ENCODE measurements at places on chromosomes 6 and 20.

DNA sequence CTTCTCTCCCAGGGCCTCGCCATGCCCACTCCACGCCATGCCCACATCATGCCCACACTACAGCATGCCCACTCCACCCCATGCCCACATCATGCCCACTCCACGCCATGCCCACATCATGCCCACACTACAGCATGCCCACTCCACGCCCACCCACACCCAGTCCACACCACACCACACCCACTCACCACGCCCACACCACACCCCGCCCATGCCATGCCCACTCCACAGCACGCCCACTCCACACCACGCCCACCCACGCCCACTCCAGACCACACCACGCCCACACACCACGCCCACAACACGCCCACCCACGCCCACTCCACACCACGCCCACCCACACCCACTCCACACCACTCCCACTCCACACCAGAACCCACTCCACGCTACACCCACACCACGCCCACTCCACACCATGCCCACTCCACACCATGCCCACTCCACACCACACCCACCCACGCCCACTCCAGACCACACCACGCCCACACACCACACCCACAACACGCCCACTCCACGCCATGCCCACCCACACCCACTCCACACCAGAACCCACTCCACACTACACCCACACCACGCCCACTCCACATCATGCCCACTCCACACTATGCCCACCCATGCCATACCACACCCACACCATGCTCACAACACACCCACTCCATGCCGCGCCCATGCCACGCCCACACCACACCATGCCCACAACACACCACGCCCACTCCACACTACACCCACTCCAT is 88.6 kb downstream of the ERMARD start:
- DNase-seq = no peak

- DNase-seq = no peak
Observed at GRCh38 chr6:34920097-34920496, 31.0 kb downstream of the ANKS1A start.

DNA sequence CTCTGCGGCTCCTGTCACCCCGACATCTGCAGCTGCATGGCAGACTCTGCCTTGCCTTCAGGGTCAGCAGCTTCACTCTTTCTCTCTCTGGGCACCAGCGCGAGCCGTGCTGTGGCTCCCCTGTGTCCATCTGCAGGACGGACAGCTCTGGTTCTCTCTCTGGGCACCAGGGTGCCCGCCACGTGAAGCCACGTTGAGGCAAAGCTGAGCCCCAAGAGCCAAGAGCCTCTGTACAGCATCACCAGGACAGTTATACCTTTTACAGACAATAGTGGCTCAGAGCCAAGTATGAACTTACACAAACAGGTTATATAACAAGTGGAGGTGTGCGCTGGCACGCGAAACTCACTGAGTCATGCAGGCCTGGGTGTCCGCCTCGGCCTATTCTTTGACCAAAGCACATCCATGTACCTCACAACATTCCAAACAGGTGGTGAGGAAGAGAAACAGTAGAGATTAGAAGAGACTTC is 50.8 kb downstream of the FAM50B start:
- no peak for DNase-seq

DNA sequence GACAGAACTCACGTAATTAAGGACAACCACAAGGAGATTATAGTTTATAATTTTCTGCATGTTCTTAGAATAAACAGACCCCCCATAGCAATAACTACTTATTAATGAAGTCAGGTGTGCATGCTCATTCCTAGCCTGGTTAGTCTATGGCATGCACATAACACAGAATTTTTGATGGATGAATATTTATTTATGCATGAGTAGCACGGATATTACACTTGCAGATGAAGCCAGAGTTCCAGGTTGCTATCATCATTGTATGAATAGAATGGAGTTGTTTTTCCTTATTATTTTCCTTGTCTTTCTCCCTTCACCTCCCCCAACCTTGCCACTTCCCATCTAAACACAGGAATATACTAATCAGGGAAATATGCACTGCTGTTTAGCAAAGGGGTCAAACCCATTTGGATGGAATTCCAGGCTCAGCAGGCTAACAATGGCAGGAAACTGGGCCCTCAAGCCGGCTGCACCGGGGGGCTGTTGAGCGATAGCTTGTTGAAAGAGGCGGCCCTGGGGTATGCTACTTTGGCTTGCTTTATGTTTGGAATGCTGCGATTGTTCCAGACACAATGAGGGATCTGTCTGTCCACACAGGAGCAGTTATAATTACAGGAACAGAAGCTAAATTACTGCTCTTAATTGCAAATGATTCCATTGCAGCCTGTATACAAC is 112.6 kb downstream of the TMEM170B start:
- DNase-seq = no peak

GRCh38 chr20:58406422-58407001 is 17.5 kb downstream of the VAPB start:
- no peak for DNase-seq

DNA sequence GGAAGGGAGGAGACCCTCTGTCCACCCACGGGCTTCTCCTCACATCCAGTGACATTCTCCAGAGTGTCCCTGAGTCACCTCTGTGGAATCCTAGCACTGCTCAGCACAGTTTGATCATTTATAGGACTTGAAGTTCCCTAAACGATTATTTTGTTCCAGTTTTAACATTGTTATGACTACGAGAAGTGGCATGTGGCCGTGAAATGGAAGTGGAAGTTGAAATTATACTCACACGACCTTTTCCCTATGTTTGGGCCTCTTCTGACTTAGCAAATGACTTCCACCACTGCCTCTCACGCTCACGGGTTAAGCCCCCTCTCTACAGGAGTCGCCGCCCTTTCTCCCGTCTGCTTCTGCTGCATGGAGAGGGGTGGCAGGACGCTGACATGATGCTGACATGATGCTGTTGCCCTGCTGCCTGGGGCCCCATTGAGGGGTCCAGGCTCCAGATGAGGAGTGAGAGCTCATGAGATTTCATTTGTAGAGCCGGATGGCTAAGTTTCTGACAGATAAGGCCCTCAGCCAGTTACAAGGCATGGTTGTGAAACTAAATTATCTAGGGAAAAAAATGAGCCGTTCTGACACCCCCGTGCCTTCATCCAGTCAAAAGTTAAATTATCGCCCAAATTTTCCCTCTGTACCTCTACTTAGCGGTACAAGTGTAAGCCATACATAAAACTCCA is 153.6 kb upstream of the UST start:
- no peak for DNase-seq

GRCh38 chr6:148952147-148953035 is 205.6 kb downstream of the UST start:
- no peak for DNase-seq

- DNase-seq = peak; percentile 91
Observed at GRCh38 chr6:152316024-152316423, 321.1 kb downstream of the SYNE1 start.

- DNase-seq = no peak
Observed at GRCh38 chr20:58137651-58138265, 90.7 kb downstream of the ANKRD60 start.

GRCh38 chr20:36498386-36499179 is 42.7 kb upstream of the MYL9 start:
- no peak for DNase-seq

GRCh38 chr6:25027221-25027916 is 91.6 kb upstream of the RIPOR2 start:
- no peak for DNase-seq

DNA sequence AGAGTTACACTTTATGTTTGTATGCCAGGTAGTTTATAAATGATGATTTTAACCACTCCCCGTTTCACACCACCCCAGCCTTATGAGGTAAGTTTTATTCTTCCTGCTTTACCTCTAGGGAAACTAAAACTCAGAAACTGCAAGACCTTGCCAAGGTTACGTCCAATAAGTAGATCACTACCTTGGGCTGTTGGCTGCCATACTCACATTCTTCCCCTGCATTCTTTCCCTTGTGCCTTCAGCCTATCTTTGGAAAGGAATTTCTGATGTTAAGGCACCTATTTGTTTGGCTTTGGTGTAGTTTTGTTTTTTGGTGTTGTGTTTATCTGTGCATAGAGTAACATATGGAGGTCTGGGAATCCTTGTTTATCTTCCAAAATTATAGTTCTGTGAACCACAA is 122.1 kb downstream of the UST start:
- DNase-seq = no peak
